Lung microvascular endothelial cell (primary cell): ENCODE measurements at places on chromosomes 2 and 18. TPM values are rescaled to one million over a fixed set of nuclear protein-coding genes. Genes with fewer than 3 reads are reported as not detected.
A peak's percentile ranks its signal among the peaks of the same experiment; 100 is the strongest.

GRCh38 chr2:74766780-74767179 lies 67.1 kb upstream of the HK2 start:
- no peak for DNase-seq

DNA sequence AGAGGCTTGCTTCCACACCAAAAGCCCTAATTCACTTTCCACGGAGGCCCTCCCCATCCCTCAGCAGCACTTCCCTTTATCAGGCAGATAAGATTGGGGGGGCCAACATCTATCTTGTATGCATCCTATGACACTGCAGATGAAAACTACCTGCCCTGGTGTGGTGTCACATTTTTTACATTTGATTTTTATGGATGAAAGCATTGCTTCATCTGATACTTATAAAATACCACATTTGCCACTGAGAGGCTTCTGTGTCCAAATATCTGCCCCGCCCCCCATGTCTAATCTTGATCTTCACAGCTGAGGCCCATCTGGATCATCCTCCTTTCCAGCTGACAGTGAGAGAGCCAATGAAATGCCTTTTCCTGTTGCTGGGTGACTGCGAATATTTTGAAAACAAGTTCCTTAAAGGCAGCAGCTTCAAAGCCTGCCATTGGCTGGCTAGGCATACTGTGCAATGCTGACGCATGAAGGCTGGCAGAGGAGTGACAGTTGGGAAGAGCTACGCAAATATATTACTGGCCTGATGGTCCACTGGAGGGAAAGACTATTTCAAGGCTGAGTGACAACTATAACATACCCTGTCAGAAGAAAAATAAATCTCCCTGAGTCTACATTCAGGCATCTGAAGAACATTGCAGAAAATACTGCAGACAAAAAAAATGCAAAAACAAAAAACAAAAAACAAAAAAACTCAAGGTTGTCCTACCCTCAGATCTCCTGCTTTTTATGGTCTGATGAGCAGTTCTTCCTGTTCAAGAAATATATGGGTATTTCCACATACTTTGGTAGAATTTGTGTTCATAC lies 318.7 kb downstream of the PDE11A start:
- DNase-seq = peak; percentile 79

DNA sequence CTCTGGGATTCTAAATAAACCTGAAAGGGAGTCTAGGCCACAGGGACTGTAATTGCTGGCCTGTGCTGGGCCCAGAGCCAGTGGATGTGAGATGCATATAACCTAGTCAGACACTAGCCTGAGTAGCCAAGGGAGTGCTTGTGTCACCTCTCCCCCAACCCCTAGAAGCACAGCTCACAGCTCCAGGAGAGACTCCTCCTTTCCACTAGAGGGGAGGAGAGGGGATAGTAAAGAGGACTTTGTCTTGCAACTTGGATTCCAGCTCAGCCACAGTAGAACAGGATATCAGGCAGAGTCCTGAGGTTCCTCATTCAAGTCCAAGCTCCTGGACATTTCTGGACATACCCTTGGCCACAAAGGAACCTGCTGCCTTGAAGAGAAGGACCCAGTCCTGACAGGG lies 18.4 kb upstream of the EVA1A start:
- no peak for DNase-seq

- no peak for DNase-seq
Observed at GRCh38 chr2:74694281-74694680, 40.2 kb downstream of the SEMA4F start.

The UPP2 gene
- total RNA-seq = not detected in 2 replicates
